ENCODE measurements at places on chromosomes 2 and 18. TPM values are rescaled to one million over a fixed set of nuclear protein-coding genes. Genes with fewer than 3 reads are reported as not detected.

Gene ZBTB14
- total RNA-seq: 6.3 TPM

Gene FLACC1
- total RNA-seq: not detected

Gene ARL4C
- 24.6 TPM for total RNA-seq

Gene REG3G
- not detected for total RNA-seq

Gene MROH2A
- not detected for total RNA-seq

Measured in airway epithelial cell (primary cell).